ENCODE measurements at places on chromosomes 7 and 10. TPM values are rescaled to one million over a fixed set of nuclear protein-coding genes. Genes with fewer than 3 reads are reported as not detected.

Gene FAM24B
- 2.5 TPM for polyA plus RNA-seq

Gene AQP1
- polyA plus RNA-seq, result 116 TPM

Gene H2BK1
- not detected for polyA plus RNA-seq

DNA sequence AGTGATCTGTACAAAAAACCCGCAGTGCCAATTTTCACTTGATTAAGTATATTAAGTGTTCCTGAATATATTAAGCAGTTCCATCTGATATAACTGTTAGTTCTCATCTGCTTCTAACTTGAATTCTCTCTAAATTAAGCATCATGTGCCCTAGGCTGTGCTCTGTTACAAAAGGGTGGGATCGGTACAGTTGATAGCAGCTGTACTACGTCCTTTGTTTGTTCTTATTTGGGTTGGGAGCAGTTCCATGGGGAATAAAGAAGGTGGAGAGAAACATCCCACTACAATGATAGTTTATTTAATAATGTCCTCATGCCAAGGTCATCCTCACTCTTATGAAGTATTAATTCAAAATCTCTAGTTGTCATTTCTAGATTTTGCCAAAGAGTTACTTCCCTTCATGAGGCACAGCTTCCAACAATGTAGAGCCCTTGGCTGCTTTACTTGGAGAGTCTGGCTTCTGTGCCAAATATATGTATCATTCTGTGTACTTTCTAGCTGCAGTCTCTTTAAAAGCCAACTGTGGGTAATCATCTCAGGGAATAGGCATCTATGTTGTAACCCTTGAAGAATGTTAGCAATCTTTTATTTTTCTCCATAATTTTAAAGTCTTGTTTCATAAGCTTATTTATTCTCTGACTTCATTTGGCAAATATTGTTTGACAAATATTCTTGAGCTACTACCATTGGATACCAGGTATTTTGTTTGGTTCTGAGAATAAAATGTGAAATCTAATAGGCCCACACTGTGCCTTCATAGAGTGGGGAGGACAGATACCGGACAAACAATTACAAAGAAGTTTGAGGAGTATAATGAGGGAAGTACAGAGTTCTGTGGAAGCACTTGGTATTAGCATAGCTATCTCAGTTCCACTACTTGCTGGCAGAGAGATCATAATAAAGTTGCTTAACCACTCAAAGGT is 22.4 kb upstream of the AHR start:
- peak; percentile 42 for DNase-seq

DNA sequence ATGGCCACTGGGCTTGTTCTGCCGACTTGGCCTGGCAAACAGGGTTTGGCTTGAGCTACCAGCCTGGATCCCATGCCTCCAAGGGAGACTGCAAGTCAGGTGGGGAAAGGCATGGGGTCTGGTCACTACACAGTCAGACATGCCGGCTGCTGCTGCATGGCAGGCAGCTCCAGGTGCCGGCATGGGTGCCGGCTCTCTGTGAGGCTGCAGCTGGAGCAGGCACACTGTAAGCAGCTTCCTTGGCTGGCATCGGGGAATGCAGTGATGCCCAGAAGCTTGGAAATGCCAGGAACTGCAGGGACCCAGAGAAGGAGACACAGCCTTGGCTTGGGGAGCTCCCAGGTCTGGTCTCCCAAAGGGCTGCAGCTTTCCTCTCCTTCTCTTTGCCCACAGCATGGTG is 305.5 kb upstream of the NRG3 start:
- DNase-seq, result no peak

DNA sequence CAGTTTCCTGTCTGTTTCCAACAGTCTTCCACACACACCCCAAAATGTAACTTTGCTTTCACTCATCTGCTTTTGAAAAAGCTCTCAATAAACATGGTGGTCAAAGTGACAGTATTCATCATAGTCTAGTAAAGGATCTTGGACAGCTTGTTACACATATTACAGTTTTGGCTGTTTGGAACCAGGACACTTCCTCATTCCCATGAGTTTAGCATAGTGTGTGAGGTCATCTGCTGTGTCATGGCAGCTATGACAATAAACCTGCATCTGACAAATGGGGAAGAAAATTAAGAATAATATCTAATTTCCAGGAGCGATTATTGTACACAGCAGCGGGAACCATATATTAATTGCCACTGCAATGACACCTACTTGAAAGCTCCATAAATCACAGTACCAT is 184.3 kb upstream of the SLC26A5 start:
- DNase-seq, result no peak

DNA sequence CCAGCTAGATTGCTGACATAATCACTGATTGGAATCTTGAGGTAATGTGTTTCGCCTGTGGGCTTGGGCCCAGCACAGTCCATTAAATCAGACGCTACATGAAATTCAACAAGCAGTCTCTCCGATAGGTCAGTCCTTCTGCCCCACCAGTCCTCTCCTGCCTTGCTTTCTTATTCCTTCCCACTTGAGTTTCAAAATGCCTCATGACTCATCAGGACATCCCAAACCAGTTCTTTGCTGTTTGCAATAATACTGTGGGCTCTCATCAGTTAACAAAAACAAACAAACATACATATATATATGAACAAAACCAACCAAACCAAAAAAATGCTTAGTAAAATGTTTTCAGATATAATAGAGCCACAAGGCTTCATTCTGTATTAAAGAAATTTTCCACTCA is 599.0 kb downstream of the SORCS1 start:
- no peak for DNase-seq

- DNase-seq, result no peak
Observed at GRCh38 chr7:6558837-6559236, 7.6 kb upstream of the GRID2IP start.

DNA sequence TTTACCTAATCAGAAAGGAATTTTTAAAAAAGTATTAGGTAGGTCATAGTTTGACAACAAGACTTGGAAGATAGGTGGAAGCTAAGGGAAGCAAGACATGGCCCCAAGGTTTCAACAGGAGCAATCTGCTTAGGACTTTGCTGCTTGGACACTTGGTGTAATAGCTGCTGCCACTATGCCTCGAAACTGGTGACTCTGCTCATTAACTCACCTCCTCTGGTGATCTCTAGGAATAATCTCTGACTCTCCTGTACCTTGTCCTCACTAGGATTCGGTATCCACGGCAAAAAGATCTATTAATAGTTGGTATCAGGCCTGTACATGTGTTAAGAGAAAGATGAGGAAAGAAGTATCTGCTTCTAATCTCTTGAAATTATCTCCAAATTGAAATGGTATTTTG is 53.1 kb downstream of the PTEN start:
- no peak for DNase-seq

GRCh38 chr10:130763491-130763890 is 548.0 kb downstream of the TCERG1L start:
- no peak for DNase-seq

Gene VCL
- 164 TPM for polyA plus RNA-seq

DNA sequence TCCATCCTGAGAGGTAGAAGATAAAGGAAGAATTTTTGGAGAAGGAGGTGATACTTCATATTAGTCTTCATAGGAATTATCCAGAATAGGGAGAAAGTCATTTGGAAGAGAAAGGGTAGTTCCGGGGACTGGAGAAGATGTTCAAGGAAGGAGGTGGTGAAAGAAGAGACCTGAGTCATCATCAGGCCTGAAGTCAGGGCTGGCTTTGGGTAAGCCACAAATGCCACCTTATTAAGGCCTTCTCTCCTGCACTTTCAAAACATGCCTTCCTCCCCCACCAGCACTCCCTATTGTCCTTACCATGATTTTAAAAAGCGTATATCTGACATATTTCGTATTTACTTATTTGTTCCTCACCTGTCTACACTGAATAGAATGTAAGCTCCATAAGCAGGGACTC is 112.2 kb upstream of the LRGUK start:
- DNase-seq, result no peak

Gene AKR1C8
- not detected for polyA plus RNA-seq

Measured in hindlimb muscle (tissue), 1 donor.